Daoy (cell line): ENCODE measurements at places on chromosomes 1 and 21.

GRCh38 chr1:53559854-53560580, 100.8 kb downstream of the DMRTB1 start:
- no peak for DNase-seq

- no peak for DNase-seq
These were observed 12.5 kb downstream of the OVAAL start for GRCh38 chr1:180571060-180571831.

DNA sequence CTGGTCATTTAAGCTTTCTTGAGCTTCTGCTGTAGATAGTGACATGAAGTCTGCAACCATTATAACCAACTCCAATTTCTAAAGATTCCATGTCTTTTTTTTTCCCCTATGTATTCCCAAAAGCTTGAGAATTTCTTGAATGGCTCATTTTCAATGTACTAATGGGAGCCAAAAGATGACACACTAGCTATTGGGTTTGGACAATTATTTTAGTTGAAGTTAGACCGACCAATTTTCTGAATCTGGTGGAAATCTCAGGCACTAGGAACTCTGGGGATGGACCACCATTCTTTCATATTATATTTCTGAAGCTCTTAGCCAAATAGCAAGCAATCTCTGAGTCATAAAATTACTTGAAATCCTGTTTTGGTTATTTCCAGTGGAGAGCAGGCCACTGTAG, 617.4 kb upstream of the ADAMTS5 start:
- DNase-seq, result no peak

- DNase-seq, result no peak
These were observed 6.5 kb downstream of the PADI4 start for GRCh38 chr1:17314491-17314971.

DNA sequence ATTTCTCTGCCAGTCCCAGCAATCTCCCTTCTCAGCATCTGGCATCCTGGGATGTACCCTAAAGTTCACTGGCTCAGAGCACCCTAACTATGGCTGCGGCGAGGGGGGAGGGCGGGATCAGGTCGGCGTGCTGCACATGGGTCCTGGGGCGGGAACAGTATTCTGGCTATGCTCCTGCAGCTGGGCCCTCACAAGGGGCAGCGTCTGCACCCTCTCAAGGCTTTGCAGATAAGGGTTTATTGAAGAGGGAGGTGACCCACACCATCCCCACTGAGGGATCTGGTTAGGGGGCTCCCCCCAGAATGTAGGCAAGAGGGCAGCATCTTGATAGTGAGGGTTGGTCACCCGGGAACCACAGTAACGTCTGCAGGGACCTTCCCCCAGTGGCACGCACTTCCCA, 44.9 kb upstream of the PCBP3 start:
- no peak for DNase-seq

- peak; percentile 49 for DNase-seq
These were observed 15.2 kb downstream of the PTPRF start for GRCh38 chr1:43545695-43546387.

DNA sequence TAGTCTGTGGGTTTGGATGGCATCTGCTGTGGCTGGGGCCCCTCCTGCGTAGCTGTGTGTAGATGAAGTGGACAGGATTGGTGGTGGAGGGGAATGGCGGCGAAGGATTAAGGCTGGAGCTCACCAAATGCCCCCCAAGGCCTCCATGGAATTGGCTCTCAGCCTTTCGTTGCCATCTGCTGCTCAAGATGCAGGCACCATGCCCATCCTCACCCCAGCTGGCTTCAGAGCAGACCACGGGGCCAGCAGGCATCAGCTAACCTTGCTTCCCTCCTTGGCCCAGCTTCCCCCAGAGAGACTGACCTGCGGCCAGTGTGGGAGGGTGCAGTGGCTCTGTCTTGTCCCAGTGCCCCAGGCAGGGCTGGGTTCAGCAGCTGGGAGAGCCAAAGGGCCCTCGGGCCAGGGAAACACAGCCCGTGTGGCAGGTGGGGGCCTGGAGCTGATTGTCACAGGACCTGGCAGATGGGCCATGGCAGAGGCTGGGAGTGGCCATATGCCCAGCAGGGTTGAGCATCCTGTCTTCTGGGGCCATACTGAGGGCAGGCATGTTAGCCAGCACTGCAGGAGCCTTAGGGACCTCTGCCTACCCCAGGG, 66.8 kb upstream of the ACTL8 start:
- no peak for DNase-seq

GRCh38 chr1:223133306-223133823, 9.7 kb downstream of the TLR5 start:
- no peak for DNase-seq

- DNase-seq, result no peak
These were observed 1.9 kb downstream of the SLC16A1 start for GRCh38 chr1:112954017-112954650.

DNA sequence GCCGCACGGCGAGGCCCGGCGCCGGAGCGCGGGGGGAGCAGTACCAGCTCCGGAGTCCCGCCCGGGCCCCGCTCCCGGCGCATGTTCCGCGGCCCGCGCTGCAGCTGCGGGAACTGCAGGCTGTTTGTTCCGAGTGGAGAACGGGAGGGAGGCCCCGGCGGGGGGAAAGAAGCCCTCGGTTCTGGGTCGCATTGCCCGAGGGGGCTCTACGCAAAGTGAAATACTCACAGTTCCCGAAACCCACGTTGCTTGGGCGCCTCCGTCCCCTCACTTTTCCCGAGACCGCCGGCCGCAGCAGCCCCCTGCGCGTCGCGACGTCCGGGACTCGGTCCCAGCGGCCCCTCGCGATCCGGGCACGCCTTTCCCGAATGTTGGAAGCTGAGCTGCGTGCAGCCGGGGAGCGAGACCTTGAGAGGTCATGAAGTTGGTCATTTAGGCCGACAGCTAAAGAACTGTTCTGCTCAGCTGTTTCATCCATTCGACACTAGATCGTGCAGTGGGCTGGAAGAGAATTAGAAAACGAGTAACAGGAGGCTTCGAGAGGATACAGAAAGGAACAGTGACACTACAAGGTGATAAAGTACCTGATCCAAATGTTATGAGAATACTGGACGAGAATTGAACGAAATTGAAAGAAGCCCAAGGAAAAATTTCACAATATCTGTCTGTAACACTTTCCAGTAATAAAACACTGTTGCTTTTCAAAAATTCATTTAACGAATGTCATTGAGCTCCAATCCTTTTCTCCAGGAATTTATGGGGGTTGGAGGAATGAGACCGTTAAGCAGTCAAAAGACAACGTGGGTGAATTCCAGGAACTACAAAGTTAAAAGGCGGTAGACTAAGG, 657 bp upstream of the LIN9 start:
- no peak for DNase-seq

DNA sequence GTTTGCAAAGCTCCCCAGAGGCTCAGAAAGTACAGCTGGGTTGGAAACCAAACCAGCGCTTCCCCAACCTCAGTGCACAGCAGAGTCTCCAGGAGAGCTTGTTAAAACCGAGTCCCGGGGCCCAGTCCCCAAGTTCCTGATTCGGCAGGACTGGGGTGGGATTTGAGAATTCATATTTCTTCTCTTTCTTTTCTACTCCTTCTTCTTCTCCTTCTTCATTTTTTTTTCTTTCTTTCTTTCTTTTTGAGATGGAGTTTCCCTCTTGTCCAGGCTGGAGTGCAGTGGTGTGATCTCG, 136.8 kb downstream of the PGBD5 start:
- DNase-seq, result no peak

GRCh38 chr1:182441719-182442118, 8.2 kb upstream of the RGSL1 start:
- no peak for DNase-seq

DNA sequence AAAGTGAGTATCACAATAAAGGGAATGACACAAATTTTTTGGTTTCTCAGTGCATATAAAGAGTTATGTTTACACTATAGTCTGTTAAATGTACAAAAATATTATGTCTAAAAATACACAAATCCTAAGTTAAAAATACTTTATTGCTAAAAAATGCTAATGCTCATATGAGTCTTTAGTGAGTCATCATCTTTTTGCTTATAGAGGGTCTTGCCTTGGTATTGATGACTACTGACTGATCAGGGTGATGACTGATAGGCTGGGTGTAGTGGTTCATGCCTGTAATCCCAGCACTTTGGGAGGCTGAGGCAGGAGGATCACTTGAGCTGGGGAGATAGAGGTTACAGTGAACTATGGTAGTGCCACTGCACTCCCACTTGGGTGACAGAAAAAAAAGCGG, 12.9 kb upstream of the NUF2 start:
- DNase-seq, result no peak

DNA sequence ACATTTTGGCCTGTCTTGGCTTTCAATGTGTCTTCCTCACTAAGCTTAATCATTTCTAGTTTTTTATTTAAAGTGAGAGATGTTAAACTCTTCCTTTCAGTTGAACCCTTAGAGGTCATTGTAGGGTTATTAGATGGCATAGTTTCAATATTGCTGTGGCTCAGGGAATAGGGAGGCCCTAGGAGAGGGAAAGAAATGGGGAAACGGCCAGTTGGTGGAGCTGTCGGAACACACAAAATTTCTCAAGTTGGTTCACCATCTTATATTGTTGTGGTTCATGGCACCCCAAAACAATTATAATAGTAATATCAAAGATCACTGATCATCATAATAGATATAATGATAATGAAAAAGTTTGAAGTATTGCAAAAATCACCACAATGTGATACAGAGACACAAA, 31.4 kb upstream of the KAZN start:
- DNase-seq, result no peak

DNA sequence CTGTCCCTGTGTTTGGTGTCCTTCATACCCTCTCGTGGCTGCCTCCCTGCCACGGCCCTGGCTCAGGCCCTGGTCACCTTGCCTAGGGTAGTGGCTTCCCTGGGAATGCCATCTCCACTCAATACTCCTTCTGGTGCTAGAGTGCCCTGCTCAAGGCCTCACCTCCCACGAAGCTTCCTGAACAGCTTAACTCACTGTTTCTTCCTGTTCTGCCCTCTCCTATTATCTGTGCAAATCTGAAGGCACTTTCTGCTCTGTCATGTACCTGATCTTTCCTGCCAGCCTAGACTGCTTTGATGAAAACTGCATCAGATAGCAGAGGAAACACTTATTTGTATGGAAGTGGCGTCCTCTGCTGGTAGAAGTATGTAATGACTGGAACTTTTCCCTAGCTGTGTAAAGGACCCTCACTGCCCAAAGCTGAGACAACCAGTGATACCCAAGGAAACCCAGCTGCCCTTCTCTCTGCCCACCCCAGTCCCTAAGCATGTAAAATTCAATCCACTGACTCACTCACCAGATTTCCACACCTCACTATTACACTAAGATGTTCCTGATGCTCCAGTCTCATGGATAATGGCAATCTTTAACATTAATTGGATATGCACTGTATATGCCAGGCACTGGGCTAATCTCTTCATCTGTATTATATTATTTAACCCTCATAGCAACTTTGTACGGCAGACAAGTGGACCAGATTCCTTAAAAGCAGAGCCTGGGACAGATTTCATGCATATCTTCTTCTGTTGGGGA, 36.2 kb upstream of the BTG2 start:
- DNase-seq, result peak; percentile 76

- DNase-seq, result no peak
These were observed 18.7 kb upstream of the MTF1 start for GRCh38 chr1:37878071-37878470.

DNA sequence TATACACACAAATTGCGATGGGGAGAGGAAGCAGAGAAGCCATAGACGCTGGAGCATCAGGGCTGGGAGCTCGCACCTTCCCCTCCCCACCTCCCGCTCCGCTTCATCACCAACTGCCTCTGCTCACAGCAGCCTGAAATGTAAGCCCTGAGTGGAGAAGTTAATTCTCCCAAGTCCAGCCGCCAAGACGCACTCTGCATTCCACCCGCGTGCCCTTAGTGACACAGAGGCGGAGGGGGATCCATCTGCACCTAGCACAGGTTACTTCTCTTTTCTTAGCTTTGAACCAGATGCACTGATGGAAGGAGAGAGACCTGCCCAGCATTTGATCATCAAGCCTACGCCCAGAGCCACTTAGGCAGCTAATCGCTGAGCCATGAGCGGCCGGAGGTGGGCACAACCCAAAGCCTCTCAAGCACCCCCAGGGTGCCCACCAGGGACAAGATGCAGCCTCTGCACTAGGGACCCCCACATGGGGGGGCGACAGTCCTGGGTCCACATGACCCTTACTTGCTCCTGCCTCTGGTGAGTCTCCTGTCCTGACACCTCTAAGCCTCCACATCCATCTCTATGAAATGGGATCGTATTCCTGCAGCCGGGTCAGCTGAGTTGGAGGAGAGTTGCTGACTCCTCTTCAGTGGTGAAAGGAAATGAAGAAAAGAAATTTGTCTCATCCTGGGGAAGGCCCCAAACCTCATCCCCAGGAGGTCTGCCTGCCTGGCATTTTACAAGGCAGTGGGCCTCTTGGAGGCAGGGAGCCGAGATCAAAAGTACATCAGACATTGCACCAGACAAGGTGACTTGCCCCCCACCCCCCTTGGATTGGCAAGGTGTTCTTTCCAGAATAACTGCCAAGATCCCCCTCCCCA, 316.2 kb downstream of the MATN1 start:
- DNase-seq, result peak; percentile 80

GRCh38 chr1:12408662-12409061, 178.8 kb downstream of the VPS13D start:
- DNase-seq, result no peak

- DNase-seq, result no peak
These were observed 44.0 kb downstream of the OR10J1 start for GRCh38 chr1:159483501-159483900.

DNA sequence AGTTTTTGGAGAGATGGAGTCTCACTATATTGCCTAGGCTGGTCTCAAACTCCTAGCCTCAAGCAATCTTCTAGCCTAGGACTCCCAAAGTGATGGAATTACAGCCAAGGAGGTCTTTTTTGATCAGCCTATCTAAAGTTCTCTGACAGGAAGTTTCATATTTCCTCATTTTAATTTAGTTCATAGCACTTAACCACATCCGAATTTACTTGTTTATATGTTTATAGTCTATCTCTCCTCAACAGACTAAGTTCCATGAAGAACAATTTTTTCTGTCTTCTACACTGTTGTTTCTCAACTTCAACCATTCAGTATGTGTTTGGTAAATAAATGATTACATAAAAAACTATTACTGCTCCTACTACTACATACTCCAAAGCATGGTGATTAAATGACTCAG, 47.9 kb downstream of the GON4L start:
- DNase-seq, result no peak

DNA sequence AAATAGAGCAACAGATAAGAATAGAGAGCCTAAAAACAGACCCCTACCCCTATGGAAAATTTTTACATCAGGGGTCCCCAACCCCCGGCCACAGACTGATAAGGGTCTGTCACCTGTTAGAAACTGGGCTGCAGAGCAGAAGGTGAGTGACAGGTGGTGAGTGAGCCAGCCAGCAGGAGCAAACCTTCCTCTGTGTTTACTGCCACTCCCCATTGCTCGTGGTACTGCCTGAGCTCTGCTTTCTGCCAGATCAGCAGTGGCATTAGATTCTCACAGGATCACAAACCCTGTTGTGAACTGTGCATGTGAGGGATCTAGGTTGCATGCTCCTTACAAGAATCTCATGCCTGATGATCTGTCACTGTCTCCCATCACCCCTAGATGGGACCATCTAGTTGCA, 174.1 kb downstream of the FOXD2 start:
- DNase-seq, result no peak

- DNase-seq, result peak; percentile 64
These were observed 17.3 kb downstream of the S1PR1 start for GRCh38 chr1:101253976-101254674.
